Forelimb muscle (tissue), 1 donor: ENCODE measurements at places on chromosomes 7 and 10. TPM values are rescaled to one million over a fixed set of nuclear protein-coding genes. Genes with fewer than 3 reads are reported as not detected.

- DNase-seq = peak; percentile 80
These were observed 197.5 kb upstream of the CSTF2T start for GRCh38 chr10:51896849-51897248.

DNA sequence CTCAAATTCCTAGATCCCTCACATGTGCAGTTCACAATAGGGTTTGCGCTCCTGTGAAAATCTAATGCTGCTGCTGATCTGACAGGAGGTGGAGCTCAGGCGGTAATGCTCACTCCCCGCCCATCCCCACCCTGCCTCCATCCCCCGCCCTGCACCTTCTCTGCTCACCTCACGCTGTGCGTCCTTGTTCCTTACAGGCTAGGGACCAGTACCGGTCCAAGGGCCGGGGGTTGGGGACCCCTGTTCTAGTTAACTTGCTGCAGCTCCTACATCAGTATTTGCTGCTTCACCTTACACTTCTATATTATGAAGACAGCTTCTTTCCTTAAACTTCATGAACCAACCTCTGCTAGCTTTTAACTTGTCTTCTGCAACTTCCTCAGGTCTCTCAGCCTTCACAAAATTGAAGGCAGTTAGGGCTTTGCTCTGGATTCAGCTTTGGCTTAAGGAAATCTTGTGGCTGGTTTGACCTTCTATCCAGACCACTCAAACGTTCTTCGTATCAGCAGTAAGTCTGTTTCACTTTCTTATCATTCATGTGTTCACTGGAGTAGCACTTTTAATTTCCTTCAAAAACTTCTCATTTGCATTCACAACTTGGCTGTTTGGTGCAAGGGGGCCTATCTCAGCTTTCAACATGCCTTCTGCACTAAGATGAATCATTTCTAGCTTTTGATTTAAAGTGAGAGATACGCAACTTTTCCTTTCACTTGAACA is 1.7 kb upstream of the TNKS2 start:
- no peak for DNase-seq

- no peak for DNase-seq
These were observed 29.3 kb downstream of the TNS3 start for GRCh38 chr7:47552621-47553020.

GRCh38 chr10:122127943-122128342 is 139.0 kb downstream of the TACC2 start:
- DNase-seq = no peak

DNA sequence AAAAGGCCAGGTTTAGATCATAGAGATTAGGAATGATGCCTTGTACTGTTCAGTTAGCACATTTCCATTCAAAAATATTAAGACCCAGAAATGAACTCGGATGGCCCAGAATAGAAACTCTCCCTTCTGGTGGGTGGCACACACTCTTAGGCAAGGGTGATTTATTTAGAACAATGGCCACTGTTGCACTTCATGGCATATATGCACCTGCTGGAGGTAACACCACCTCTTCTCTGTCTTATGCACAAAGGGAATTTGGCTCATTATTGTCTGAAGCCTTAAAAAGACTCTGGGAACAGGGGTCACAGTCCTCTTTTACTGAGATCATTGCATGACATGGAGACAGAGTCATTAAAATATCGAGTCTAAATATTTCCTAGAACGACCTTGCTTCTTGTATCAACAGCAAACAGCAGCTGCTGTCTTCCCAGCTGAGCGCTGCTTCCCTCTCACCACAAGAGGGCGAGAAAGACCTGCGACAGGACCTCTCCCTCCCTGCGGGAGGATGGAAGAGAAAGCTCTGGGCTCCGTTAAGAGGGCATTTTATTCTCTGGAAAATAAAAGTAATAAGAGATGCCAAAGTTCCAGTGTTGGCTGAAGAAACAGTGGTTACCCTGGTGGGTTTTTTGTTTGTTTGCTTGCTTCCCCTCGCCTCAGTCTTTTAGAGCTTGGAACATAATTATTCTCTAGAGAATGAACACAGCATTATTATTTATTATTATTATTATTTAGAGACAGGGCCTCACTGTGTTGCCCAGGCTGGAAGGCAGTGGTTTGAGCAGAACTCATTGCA is 13.5 kb upstream of the BAMBI start:
- peak; percentile 56 for DNase-seq

GRCh38 chr10:33986016-33986415 is 651.5 kb upstream of the NRP1 start:
- no peak for DNase-seq

GRCh38 chr10:62610649-62611229 is 193.8 kb upstream of the ADO start:
- no peak for DNase-seq

DNA sequence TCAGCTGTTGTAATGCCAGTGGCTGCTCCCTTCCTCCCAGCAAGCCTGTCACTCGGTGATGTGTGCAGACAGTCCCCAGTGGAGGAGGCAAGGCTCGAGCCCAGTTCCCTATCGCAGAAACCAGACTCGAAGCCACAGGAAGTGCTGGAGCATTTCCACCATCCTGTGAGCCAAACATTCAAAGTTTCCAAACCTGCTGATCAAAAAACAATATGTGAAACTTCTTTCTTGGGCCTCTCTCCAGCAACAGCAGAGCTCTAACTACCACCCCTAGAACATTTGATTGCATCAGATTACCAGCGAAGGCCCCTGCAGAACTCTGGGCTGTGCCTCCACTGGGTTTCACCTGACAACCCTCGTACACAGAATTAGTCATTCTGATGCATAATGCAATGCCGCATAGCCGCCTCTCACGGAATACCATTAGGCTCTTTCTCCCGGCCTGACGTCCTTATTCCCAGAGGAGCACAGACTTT is 94.0 kb downstream of the ELMO1 start:
- DNase-seq = peak; percentile 78

- no peak for DNase-seq
These were observed 23.3 kb downstream of the PRTFDC1 start for GRCh38 chr10:24929056-24929544.

DNA sequence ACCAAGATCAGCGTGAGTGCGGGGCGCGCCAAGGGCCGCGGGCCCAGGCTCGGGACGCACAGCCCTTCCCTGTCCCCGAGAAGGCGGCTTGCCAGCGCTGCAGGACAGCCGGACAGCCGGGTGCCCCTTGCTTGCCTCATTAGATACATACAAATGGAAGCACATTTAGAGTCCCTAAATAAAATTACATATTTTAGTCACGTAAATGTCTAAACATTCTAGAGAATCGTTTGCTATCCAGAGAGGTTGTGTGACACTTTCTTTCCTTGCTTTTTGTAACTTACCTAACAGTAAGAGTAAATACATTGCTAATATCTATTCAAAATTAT is 4.8 kb downstream of the VSTM2A start:
- no peak for DNase-seq

Gene MKI67
- 22.0 TPM for polyA plus RNA-seq

Gene SOSTDC1
- polyA plus RNA-seq = 10.2 TPM

Gene AKR1D1
- polyA plus RNA-seq = 0.06 TPM

Gene SGCE
- polyA plus RNA-seq = 146 TPM
